Cardiac muscle cell (in vitro differentiated cells and primary cell): ENCODE measurements at places on chromosomes 4 and X. TPM values are rescaled to one million over a fixed set of nuclear protein-coding genes. Genes with fewer than 3 reads are reported as not detected.
A peak's percentile ranks its signal among the peaks of the same experiment; 100 is the strongest.

DNA sequence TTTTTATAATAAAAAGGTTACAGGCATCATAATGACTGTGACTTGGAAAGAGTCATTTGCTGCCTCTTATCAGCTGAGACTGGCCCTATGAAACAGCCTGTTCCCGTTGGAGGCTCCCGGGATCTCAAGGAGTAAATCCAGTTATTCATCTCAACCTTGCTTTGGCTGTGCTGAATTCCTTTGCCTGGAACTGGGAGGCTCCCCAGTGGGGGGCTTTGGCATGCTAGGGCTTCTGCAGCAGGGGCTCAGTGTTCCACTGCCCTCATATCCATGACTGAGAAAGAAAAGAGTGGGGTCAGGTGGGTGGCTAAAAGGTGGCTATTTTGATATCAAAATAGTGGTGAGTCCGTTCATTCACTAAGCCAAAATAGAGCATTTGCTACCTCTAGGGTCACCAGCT is 71.2 kb downstream of the TRPC5 start:
- DNase-seq: no peak

DNA sequence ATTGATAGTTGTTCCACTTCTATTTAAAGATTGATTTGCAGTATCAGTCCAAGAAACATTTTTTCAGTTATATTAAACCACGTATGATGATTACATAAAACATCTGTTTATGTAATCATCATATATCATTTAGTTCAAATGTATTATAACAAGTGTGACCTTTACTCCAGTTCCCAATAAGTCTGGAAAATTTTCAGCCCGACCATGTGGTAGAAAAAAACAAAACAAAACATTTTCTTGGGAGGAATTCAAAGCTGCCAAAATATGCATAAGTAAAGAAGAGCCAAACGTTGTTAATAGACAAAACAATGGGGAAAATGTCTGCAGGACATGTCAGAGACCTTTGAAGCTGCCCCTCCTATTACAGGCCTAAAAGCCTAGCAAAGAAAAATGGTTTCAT is 709.1 kb downstream of the FAT4 start:
- DNase-seq: peak; percentile 8

Gene OPHN1
- total RNA-seq: 4.7 and 7.0 TPM in 2 replicates

Gene PROM1
- 2.3 and 4.9 TPM in 2 replicates for total RNA-seq

Gene DUSP21
- total RNA-seq: not detected in 2 replicates

GRCh38 chr4:67659065-67659464 is 41.9 kb downstream of the UBA6 start:
- DNase-seq: no peak

DNA sequence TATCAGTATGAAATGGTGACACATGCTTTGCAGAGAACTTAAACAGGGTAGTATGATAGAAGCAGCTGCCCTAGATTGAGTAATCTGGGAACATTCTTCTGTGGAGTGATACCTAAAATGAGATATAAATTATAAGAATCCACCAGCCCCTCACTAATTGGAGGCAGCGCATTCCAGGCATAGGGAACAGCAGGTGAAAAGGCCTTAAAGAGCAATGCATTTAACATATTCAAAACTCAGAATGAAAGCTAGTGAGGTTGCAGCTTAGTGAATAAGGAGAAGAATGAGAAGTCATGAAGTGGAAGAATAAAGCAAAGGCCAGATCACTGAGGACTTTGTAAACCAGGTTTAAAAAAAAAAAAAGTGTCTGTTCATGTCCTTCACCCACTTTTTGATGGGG is 4.9 kb upstream of the ODAM start:
- no peak for DNase-seq

- DNase-seq: peak; percentile 38
Measured at GRCh38 chr4:4519297-4519894, 22.5 kb downstream of the STX18 start.

Gene SCD5
- total RNA-seq: 4.7 and 7.4 TPM in 2 replicates

Gene GUCY1A1
- 123 TPM in 2 replicates for total RNA-seq

Gene GIMD1
- total RNA-seq: not detected in 2 replicates

GRCh38 chr4:16205298-16206164 is 20.7 kb downstream of the TAPT1 start:
- DNase-seq: peak; percentile 58

DNA sequence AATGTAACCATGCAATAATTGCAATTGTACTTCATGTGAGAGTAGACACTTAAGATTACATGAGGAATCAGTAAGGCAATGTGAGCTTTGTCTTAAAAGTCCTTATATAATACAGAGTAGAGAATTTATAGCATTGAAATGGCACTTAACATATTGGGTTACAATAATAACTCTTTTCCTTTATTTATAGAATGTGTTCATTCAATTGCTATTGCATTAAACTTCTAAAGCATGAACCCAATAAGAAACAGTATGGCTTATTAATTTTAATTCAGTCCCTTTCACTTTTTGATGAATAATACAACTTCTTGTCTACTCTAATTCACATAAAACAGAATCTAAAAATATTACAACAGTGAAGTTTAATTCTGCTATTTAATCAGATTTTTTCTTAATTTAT is 174.2 kb upstream of the PABPC4L start:
- DNase-seq: no peak

DNA sequence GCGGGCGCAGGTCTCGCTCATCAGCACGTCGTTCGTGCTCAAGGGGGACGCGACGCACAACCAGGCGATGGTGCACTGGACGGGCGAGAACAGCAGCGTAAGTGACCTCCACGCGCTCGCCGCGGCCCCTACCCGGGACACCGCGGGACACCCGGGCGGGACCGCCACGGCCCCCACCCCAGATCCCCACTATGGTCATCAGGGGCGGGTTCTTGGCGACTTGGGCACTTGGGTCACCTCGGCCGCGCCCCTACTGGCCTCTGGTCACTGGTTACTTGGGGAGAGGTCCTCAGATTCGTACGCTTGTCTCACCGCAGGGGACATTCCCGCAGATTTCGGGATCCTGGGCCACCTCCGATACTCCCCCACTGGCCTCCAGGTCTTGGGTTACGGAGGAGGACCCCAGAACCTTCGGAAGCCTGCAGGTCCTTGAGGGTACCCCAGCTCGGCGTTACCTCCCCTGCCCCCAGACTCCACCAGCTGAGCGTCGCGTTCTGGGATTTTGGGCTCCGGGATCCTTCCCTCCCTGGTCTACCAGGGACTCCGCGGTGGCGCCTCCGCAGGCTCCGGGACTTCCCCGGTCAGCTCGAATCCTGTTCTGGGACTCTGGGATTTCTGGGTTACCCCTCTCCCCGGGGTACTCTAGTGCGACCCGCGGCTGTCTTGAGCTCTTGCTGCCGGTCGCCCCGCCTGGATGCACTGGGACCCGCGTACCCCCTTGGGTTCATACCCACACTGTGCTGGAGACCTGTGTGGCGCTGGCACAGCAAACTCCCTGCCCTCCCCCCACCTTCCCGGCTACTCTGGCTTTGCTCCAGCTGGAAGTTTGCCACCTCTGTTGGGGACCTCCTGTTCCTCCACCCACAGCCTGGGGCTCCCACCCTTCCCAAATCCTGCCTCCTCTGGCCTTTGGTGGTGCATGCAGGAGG is 956 bp downstream of the SORCS2 start:
- DNase-seq: peak; percentile 54
